ENCODE measurements at places on chromosomes 6 and 20. TPM values are rescaled to one million over a fixed set of nuclear protein-coding genes. Genes with fewer than 3 reads are reported as not detected.

DPPA5 gene
- total RNA-seq = not detected

SYTL3 gene
- total RNA-seq = 45.6 TPM

GRCh38 chr20:11337361-11338130 is 580.1 kb upstream of the BTBD3 start:
- H3K27ac ChIP-seq = no peak overlapping the region
- no peaks in the 10 kb centered on the region for H3K27me3 ChIP-seq
- DNase-seq = no peak
- H3K4me3 ChIP-seq = no peak overlapping the region

- H3K4me3 ChIP-seq = no peak overlapping the region
- H3K36me3 ChIP-seq = no peaks in the 10 kb centered on the region
- DNase-seq = no peak
- peaks cover 71% of the 10 kb centered on the region for H3K27me3 ChIP-seq
- peaks cover 3% of the 10 kb centered on the region for H3K4me1 ChIP-seq
Observed at GRCh38 chr20:22575087-22575721, 9.2 kb downstream of the FOXA2 start.

DNA sequence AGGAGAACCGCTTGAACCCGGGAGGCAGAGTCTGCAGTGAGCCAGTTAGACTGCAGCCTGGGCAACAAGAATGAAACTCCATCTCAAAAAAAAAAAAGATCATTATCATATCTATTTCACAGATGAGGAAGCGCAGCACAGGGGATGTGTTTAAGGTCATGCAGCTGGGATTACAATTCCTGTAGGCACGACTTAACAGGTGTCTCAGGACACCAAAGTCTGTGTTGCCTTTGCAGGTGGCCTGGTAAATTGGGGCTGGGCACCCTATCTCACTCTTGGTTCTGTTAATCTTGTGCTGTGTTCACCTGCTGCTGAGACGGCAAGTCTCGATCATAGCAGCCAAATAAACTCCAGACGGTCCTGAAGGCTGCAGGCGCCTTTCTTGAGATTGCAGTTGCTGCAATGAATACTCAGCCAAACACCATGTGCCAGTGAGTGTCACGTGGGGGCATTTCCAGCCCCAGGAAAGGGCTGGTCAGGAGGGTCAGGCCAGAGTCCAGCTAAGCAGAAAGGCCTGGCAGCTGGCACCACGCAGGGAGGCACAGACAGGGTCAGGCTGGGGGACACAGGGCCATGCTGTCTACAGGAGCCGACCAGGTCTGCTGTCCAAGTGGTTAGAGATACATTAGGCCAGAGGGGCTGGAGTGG is 55.8 kb downstream of the FGD2 start:
- H3K4me1 ChIP-seq = no peaks in the 10 kb centered on the region
- no peak overlapping the region for H3K4me3 ChIP-seq
- H3K36me3 ChIP-seq = no peaks in the 10 kb centered on the region
- no peaks in the 10 kb centered on the region for H3K27me3 ChIP-seq
- no peak overlapping the region for H3K27ac ChIP-seq
- no peak for DNase-seq

DNA sequence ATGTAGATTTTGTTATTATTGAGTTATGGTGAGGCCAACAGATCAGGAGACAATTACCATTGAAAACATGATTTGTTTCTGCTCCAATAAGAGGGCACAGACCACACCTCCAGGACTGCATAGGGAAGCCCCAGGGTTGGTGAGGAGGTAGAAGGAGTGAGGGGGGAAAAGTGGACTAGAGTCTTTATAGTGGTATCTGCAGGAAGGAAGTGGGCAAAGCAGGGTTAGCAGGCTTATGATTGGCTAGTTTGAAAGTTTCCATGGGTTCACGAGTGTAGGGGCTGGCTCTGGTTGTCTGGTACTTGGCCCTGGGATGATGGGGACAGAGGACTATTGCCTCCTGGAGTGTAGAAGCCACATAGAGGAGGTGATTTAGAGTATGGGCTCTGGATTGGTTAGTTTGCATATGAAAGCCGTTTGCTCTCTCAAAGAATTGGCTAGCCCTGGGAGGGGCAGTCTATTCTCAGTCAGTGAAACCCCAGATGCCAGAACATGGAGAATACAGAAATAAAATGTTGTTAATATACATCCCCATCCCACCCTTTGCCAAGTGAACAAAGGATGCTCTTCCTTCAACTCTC is 156.6 kb downstream of the KLHL32 start:
- DNase-seq = no peak
- H3K27ac ChIP-seq = no peak overlapping the region
- H3K4me1 ChIP-seq = no peaks in the 10 kb centered on the region
- H3K4me3 ChIP-seq = no peak overlapping the region
- no peaks in the 10 kb centered on the region for H3K27me3 ChIP-seq

- H3K27ac ChIP-seq = no peak overlapping the region
- no peaks in the 10 kb centered on the region for H3K27me3 ChIP-seq
- no peaks in the 10 kb centered on the region for H3K4me1 ChIP-seq
- H3K4me3 ChIP-seq = no peak overlapping the region
Observed at GRCh38 chr6:139060332-139060731, 31.8 kb downstream of the ABRACL start.

GRCh38 chr20:50759678-50760077 is 28.3 kb downstream of the PARD6B start:
- DNase-seq = no peak
- H3K4me1 ChIP-seq = no peaks in the 10 kb centered on the region
- no peaks in the 10 kb centered on the region for H3K36me3 ChIP-seq

DNA sequence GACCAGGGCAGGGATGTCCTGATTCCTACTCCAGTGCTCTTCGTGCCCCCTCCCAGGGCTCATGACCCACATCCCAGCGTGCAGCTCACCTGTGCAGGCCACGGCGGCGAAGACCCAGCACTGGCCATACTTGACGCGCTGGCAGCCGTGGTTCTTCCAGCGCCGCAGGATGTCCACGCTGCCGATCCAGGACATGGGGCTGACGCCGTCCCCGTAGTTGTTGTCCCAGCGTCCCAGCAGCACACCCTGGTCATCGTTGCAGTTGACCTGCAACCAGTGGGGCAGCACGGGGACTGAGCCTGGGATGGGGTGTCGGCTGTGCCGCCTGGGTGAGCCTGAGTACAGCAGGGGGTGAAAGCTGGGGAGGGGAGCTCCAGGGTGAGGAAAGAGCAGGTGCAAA is 18.4 kb downstream of the TGM2 start:
- no peaks in the 10 kb centered on the region for H3K36me3 ChIP-seq
- H3K4me3 ChIP-seq = no peak overlapping the region
- H3K4me1 ChIP-seq = no peaks in the 10 kb centered on the region

GRCh38 chr6:3081960-3082359 is 13.7 kb downstream of the RIPK1 start:
- H3K4me3 ChIP-seq = no peak overlapping the region
- H3K27me3 ChIP-seq = no peaks in the 10 kb centered on the region
- DNase-seq = no peak
- H3K4me1 ChIP-seq = peaks cover 3% of the 10 kb centered on the region
- H3K36me3 ChIP-seq = peaks cover 90% of the 10 kb centered on the region

Measured in T-cell (primary cell).